ENCODE measurements at places on chromosomes 5 and 9. TPM values are rescaled to one million over a fixed set of nuclear protein-coding genes. Genes with fewer than 3 reads are reported as not detected.

Gene N4BP3
- total RNA-seq: 5.2 TPM

Gene BTNL8
- 4.5 TPM for total RNA-seq

Gene EIF4E1B
- total RNA-seq: not detected

Gene REEP2
- 0.55 TPM for total RNA-seq

Gene PDE8B
- 4.9 TPM for total RNA-seq

Gene PIP5K1B
- 36.5 TPM for total RNA-seq

Gene UBAP2
- total RNA-seq: 36.2 TPM

Gene LHX2
- total RNA-seq: not detected

Gene RASA1
- total RNA-seq: 28.5 TPM

Gene PCYOX1L
- 6.6 TPM for total RNA-seq

Gene TAS2R1
- total RNA-seq: not detected

Gene ARL10
- 7.9 TPM for total RNA-seq

Gene ACER2
- 5.5 TPM for total RNA-seq

Gene SPINK7
- total RNA-seq: not detected

Gene SLC44A1
- 66.1 TPM for total RNA-seq

Gene TSSK1B
- not detected for total RNA-seq

Gene DOK3
- total RNA-seq: 45.6 TPM

Gene ROPN1L
- total RNA-seq: 1.9 TPM

Gene FIBCD1
- total RNA-seq: 2.7 TPM

Gene UNC13B
- 92.1 TPM for total RNA-seq

Gene CCL27
- not detected for total RNA-seq

Gene RRAGA
- total RNA-seq: 71.4 TPM

Gene RASGEF1C
- total RNA-seq: not detected
